Activated CD4-positive, alpha-beta T cell treated with anti-CD3 and anti-CD28 coated beads, Interleukin-2, amount 50 U/mL, for 48 hours (primary cell): ENCODE measurements at places on chromosomes 4 and X.
A peak's percentile ranks its signal among the peaks of the same experiment; 100 is the strongest.

DNA sequence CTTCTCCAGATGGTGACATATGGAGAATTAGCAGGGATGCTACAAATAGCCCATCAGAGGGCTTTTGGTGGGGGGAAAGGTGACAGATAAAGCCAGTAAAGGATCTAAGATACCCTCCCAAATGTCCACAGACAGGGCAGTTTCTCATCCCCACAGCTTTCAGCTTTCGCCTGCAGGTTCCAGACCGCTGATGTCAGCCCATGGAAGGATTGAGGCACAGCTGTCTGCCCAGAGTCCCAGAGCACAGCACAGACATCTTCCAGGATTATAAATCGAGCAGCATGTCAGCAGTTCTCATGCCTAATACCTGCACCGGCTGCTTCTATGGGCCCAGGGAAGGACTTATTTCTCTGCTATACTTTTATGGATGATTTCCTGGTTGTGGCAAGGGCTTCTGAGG is 96.7 kb upstream of the MXRA5 start:
- no peak for DNase-seq

GRCh38 chr4:166972071-166972470 is 262.2 kb downstream of the SPOCK3 start:
- no peak for DNase-seq

GRCh38 chrX:8067754-8068462 is 103.2 kb downstream of the VCX2 start:
- no peak for DNase-seq

DNA sequence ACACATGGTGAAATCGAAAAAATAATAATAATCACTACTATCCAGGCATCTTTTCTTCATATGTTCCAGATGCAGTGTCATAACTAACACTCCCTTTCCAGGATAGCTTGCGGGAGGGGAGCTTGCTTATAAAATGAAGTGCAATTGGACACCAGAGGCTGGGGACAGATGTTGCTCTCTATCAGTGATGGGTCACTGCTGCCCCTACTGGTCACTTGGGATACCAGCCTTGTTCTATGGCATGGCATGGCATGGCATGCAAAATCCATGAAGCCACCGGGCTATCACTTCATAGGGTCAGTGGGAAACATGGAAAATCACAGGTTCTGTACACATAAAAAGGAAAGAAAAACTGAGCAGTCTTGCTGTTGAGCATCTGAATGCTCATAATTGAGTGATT is 168.1 kb downstream of the GLRA2 start:
- DNase-seq, result peak; percentile 46

DNA sequence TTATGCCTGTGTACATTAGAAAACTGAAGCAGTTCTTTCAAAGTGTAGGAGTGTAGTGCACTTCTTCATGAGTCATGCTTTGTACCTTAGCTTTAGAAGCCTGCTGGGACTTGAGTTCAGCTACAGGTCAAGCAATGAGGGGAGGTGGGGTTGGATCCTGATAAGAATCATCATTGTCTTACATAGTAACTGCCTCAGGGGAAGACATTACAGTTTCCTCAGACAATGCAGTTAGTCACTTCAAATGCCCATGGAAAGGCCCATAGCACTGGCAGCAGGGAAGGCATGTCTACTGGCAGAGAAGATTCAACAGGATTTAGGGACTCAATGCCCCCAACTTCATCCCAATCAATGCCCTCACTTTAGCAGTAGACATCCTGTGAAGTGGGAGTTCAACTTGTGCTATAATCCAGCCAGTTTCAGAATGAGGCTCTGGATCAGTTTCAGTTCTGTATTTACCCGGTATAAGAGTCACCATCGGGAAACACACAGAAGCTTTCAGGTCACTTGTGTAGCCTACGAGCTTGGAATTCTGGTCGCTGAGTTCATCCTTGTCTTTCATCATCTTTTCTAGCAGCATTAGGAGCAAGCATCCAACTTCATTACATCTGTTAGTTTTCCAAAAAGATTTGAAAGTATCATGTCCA is 1216.5 kb downstream of the RAPGEF2 start:
- DNase-seq, result no peak
